Fibroblast of skin of back (primary cell): ENCODE measurements at places on chromosomes 6 and 20.

- peak; percentile 59 for DNase-seq
Measured at GRCh38 chr6:51959744-51960383, 127.5 kb downstream of the PKHD1 start.

- peak; percentile 53 for DNase-seq
Measured at GRCh38 chr6:136547336-136547735, 2.9 kb downstream of the MAP7 start.

- DNase-seq, result peak; percentile 98
Measured at GRCh38 chr6:4351520-4352321, 216.3 kb upstream of the ECI2 start.

DNA sequence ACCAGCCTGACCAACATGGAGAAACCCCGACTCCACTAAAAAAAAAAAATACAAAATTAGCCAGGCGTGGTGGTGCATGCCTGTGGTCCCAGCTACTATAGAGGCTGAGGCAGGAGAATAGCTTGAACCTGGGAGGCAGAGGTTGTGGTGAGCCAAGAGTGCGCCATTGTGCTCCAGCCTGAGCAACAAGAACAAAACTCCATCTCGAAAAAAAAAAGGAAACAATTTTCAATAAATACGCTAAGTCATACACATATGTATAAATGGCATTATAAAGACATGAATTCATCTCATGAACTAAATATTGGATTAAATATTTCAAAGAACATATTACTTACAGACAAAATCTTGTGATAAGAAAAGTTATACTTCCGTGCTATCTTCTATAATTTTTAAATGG, 2.9 kb downstream of the ARHGAP18 start:
- no peak for DNase-seq

DNA sequence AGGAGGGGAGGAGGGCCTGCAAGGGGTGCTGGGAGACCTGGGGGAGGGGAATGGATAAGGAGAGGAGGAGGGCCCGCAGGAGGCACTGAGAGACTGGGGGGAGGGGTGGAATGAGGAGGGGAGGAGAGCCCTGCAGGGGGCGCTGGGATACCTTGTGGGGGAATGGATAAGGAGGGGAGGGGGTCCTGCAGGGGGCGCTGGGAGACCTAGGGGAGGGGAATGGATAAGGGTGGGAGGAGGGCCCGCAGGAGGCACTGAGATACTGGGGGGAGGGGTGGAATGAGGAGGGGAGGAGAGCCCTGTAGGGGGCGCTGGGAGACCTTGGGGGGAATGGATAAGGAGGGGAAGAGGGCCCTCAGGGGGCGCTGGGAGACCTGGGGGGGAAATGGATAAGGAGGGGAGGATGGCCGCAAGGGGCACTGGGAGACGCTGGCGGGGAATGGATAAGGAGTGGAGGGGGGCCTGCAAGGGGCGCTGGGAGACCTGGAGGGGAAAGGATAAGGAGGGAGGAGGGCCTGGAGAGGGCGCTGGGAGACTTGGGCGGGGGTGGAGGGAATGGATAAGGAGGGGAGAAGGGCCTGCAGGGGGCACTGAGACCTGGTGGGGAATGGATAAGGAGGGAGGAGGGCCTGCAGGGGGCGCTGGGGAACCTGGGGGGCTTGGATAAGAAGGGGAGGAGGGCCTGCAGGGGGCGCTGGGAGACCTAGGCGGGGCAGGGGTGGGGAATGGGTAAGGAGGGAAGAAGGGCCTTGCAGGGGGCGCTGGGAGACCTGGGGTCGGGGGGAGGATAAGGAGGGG, 1.3 kb upstream of the CTCFL start:
- DNase-seq, result no peak

GRCh38 chr6:136085370-136086115, 164.6 kb downstream of the MTFR2 start:
- DNase-seq, result no peak

DNA sequence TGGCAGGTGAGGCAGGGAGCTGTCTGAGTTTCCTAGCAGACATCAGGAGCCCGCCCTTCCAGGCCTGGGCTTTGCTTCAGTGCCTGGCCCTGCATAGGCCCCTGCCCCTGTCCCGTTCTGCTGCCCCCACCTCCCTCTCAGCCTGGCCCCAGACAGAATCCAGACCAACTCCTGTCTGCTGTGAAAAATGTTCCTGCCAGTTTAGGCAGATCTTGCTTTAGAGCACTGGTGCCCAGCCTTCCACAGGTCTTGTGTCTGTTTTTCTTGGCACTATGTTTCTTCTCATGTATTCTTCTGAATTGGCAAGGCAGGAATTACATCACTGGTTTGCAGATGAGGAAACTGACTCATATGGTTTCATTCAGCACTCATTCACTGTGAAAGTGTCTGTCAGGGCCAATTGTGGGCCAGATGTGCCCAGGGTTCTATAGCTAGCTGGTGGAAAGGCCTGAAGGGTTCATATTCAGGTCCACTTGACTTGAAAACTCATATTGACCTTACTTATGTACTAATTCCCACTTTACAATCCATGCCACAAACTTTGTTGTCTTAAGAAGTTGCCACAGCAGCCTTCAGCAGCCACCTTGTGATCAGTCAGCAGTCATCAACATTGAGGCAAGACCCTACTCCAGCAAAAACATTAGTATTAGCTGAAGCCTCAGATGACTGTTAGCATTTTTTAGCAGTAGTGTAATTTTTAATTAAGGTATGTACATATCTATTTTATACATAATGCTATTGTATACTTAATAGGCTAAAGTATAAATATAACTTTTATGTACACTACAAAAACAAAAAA, 40.5 kb downstream of the HLA-F start:
- peak; percentile 69 for DNase-seq

- peak; percentile 91 for DNase-seq
Measured at GRCh38 chr6:12479881-12480280, 189.7 kb downstream of the EDN1 start.

DNA sequence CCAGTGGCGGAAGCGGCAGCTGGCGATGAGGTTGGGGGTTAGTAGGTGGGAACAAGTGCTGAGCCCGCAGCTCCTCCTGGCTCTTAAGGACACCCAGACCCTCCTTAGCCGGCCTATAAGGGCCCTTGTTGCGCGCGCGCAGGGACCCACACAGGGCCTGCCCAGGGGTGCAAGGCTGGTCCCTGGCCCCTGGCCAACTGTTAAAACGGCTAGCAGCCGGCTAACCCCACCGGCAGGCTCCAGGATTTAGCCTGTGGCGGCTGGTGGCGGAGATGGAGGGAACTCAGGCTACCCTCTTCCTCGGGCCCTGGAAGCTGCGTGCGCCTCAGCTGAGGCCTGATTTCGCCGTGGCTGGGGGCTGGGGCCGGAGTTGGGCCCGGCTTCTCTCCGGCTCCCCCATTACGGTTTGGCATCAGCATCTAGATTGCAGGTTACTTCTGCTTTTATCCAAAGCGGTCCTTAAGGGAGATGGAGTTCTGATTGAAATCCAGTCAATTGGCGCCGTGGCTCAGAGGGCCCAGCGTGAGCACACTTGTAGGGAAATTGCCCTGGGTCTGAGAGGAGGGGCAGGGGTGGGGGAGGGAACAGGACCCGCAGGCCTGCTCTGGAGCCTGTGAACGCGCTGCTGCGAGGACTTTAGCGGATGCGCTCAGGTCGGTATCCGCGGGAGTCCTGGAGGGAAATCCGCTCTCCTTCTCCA, 36.9 kb upstream of the CCDC167 start:
- no peak for DNase-seq

DNA sequence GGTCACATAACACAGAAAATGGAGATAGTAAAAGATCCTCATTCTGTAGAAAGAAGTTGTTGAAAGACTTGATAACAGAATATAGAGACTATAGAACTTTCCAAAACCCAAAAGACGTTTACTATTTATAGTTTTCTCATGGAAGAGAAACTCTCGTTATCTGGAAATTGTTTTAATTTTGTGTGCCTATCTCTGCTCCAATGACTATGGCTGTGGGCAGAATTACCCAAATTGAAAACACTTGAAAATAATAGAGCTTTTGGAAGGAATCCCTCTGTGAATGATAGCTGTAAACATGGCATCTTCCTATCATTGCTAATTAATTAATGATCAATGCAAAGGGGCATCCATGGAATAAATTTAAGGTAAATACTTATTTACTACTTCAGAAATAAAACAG, at the start of gene DEFB114:
TSS of gene DEFB114 (minus strand) at position 101 of the 400 bp plus-strand sequence. CDS start at position 42, 59 bp downstream.
- DNase-seq, result no peak

GRCh38 chr20:56955680-56956079, 310.8 kb downstream of the BMP7 start:
- DNase-seq, result no peak

DNA sequence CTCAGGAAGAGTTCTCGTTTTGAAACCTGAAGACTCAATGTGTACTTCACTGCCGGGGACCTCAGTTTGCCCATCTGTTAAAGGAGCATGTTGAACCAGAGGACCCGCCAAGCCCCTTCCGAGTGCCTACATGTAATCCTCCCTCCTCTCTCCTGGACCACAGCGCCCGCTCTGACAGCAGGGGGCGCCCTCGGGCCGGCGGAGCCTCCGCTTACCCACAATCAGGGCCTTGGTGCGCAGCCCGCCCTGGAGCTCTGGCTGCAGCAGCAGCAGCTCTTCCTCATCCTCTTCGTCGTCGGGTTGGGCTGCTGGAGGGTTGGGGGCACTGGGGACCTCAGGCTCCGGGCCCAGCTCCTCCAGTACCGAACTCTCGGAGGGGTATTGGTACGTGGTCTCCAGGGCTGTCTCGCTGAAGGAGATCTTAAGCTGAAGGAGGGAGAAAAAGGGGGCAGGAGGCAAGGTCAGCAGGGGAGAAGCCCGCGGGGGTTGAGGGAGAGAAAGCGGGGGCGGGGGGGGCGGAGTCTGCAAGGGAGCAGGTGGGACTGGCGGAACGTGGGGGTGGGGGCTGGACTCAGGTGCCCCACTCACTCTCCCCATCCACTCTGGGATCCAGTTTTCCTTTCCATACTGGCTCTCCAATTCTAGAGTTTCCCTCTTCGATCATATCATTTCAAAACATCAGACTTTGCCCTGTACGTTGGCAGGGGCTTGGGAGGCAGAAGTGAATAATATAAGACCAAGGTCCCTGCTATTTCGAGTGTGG, 6.3 kb upstream of the DHX16 start:
- peak; percentile 74 for DNase-seq

- peak; percentile 31 for DNase-seq
Measured at GRCh38 chr6:45504947-45505346, 127.2 kb upstream of the SUPT3H start.

DNA sequence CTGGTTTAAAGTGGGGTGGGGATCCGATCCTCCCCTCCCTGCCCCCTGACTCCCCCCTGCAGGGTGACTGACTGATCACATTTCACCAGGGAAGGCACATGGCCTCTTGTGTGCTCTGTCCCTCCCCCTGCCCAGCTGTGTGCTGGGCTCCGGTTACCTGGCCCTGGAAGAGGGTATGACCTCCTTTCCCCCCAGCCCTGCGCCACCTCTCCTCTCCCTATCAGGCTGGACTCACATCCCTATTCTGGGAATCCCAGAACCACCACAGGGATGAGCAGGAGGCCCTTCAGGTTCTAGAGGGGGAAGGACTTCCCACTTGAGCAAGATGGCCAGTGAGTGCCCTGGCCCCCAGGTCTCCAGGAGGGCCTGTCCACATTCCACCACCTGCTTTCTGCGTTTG, 2.1 kb upstream of the IP6K3 start:
- DNase-seq, result no peak

DNA sequence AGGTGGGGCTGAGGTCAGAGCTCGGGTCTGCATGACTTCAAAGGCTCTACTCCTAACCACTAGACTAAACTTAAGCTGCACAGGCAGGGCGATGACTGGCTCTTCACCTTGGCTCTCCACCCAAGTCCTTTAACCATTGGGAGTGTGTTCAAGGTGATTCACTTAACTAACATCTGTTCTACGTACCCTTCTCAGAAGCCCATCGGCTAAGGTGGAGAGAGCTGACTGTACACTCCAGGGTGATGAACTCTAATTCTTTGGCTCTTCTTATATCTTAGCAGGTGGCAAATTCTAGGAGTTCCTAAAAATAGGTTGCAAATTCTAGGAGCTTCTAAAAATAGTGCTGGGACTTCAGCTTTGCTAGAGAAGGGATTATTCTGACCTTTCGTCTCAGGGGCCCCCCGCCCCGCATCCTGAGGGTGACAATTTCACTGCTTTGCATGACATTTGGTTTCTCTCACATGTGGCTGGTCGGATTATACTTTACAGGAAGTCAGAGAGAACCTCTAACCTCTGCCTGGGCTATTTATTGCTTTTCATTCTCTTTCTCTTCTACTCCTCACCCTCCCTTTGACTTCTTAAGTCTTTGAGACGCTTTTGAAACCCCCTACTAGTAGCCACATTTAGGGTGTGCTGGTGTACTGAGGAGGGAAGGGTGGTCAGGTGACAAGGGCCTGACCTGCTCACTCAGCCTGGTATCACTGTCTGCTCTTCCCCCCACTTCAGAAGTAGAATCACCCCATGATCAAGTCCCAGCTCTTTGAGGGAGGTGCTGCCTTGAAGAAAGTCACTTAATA, 55.5 kb downstream of the PRDM1 start:
- no peak for DNase-seq

DNA sequence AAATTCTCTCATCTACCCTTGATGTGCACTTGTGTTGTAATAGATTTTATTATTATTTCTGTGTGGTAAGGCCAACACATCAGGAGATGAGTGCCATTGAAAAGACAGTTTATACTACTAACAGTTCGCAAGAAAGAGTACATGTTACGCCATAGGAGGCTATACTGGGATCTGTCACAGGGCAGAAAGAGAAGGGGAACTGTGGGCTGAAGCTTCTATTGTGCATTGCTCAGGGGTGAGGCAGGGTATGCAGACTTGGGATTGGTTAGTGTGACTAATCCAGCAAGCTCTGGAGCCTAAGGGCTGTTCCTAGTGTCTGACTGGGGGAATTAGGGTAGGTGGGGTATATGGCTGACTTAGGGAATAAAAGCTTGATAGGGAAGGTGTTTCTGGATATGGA, 50.9 kb downstream of the GPR63 start:
- no peak for DNase-seq

DNA sequence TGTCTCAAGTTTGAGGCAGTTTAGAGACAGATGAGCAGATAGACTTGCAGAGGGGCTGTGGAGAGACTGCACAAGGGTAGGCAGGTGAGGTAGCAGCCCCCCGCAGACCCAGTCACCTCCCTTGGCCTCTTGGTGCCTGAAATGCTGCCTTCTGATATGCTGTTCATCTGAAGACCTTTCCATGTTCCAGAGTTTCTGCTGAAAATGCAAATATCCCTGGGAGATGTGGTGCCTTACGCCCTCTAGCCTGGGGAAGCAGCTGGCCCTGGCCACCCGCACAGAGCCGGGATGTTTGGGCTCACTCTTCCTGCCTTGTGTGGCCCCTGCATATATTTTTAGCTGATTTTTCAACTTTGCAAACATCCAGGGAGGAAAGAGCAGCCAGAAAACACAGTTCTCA, 51.4 kb downstream of the TMEM242 start:
- no peak for DNase-seq
